NCI-H510A treated with DMSO at 0.1 percent for 48 hours (cell line): ENCODE measurements at places on chromosomes 5 and 9.

DNA sequence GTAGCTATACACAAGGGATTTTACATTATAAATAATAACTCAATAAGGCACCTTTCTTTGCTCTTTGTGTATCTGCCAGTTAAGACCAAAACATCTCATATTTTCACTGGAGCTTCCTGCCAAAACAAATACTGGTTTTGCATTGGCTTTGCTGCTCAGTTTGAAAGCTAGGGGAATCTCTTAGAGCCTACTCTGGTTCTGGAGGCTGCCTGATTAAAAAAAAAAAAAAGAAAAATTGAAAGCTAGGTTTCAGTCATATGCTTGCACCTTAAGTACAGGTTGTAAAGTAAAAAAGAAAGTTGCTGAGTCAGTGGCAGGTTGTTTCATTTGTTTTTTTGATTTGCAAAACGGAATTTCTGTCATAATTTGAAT, 2.3 kb downstream of the DENND4C start:
- no peak for DNase-seq

DNA sequence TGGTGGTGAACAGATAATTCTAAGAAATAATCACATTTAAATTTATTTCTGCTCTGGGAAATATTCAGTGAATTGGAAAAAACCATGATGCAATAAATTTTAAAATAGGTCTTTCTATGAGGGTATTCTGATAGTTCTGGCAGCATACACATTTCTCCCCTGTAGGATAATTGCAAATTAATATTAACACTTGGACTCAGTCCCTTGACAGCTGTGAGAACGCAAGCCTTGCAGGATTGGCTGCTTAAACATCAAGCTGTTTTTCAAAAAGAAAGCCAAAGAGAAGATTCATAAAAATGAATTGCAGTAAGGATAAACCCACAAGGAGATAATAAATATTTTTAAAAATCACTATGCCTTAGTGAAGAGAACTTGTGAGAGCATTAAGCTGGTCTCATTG, 180.0 kb downstream of the MTRR start:
- DNase-seq = no peak

GRCh38 chr9:13450723-13451122, 171.2 kb upstream of the MPDZ start:
- no peak for DNase-seq

DNA sequence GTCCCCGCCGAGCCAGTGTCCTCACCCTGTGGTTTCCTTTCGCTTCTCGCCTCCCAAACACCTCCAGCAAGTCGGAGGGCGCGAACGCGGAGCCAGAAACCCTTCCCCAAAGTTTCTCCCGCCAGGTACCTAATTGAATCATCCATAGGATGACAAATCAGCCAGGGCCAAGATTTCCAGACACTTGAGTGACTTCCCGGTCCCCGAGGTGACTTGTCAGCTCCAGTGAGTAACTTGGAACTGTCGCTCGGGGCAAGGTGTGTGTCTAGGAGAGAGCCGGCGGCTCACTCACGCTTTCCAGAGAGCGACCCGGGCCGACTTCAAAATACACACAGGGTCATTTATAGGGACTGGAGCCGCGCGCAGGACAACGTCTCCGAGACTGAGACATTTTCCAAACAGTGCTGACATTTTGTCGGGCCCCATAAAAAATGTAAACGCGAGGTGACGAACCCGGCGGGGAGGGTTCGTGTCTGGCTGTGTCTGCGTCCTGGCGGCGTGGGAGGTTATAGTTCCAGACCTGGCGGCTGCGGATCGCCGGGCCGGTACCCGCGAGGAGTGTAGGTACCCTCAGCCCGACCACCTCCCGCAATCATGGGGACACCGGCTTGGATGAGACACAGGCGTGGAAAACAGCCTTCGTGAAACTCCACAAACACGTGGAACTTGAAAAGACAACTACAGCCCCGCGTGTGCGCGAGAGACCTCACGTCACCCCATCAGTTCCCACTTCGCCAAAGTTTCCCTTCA, 1.4 kb downstream of the GLIS3 start:
- DNase-seq = no peak

GRCh38 chr9:132354637-132355355, at the start of gene SETX:
Gene SETX (minus strand): TSS chr9:132354986. CDS start chr9:132349428, 5,558 bp downstream.
- DNase-seq = peak; percentile 98

DNA sequence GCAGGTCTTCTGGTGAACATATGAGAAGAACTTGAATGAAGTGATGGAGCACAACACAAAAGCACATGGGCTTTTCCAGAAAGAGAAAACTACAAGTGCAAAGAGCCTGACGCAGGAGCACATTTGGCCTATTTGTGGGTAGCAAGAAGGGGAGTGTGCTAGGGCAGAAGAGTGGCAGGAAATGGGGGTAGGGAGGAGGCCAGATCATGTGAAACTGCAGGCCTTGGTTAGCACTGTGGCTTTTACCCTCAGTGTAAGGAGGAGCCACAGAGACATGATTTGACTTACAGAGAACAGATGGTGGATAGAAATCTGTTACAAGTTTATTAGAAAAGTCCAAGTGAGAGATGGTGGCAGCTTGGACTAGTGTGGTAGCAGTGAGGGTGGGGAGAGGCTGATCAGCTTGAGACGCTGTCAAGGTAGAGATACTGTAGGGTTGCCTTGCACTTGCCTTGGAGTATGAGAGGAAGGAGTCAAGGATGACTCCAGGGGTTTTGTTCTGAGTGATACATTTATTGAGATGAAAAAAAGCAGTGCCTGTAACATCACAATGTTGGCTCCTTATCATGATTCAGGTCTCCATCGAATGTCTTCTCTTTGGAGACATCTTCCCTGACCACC, 126.7 kb downstream of the PPP2R2B start:
- DNase-seq = no peak

DNA sequence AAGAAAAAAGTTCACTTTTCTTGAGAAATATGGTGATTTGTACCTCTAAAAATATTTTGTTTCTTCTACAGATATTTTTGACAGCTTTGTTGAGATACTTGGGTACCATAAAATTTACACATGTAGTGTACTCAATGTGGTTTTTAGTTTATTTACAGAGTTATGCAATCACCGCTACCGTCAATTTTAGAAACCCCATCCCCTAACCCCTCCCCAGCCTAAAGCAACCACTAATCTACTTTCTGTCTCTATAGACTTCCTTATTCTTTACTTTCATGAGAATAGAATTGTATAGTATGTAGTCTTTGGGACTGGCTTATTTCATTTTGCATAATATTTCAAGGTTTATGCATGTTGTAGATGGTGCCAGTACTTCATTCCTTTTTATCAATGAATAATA, 45.0 kb upstream of the TDRD7 start:
- no peak for DNase-seq

- DNase-seq = peak; percentile 1
These were observed 182.1 kb upstream of the ACTBL2 start for GRCh38 chr5:57664700-57665099.

DNA sequence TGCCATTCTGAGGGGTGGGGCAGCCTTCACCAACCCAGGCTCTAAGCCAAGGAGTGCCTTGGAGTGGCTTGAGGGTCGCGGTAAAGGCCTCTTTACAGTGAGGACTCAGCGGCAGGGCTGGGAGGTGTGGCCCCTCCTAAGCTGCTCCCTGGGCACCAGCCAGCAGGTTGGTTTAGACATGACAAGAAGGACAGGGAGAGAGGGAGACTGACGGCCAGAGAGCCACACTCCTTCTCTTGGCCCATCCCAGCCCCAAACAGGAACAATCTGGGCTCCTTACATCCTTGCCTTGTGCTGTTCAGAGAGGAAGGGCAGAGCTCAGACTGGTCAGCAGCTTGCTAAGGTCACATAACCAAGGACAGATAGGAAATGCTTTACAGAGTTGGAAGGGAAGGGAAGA, 94.5 kb downstream of the LMX1B start:
- no peak for DNase-seq

- DNase-seq = no peak
These were observed 50.8 kb downstream of the WWC1 start for GRCh38 chr5:168342151-168342825.

- DNase-seq = peak; percentile 14
These were observed 13.7 kb upstream of the FCHSD1 start for GRCh38 chr5:141664733-141665461.

- peak; percentile 56 for DNase-seq
These were observed 46.0 kb downstream of the SHB start for GRCh38 chr9:38022995-38023394.

- DNase-seq = no peak
These were observed 2.6 kb downstream of the PCSK5 start for GRCh38 chr9:75893106-75893505.

- no peak for DNase-seq
These were observed 288.7 kb downstream of the FBXL17 start for GRCh38 chr5:108093186-108093585.

- DNase-seq = peak; percentile 87
These were observed 334.5 kb downstream of the TENT4A start for GRCh38 chr5:7047511-7048261.

GRCh38 chr5:73944581-73944980, 318.6 kb downstream of the ARHGEF28 start:
- DNase-seq = no peak

DNA sequence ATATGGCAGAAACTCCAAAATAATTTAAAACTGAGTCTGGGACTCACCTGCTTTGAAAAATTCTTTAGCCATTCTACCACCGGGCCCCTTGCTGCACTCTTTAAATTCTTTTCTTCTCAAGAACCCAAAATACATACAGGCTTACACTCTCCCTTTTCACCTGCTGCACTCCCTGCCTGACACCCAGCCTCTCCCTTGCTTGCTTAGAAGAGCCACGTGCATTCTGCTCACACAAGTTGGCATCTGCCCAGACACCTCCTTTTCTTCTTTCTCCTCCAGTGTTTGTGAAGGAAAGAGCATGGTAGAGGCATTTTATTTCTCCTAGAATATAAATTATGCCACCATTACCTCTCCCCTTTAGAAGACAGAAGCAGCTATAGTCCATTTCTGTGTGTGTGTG, 39.0 kb upstream of the AOPEP start:
- peak; percentile 5 for DNase-seq

DNA sequence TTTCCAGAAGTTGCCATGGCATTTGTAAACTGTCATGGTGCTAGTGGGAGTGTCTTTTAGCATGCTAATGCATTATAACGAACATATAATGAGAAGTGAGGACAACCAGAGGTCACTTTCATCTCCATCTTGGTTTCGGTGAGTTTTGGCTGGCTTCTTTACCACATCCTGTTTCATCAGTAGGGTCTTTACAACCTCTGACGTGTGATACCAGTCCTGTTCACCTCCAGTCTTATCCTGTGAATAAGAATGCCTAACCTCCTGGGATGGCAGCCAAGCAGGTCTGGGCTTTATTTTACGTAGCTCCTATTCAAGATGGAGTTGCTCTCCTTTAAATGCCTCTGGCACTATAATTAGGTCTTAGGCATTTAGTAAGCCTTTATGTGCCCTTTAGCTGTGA, 20.4 kb upstream of the RFK start:
- DNase-seq = no peak

DNA sequence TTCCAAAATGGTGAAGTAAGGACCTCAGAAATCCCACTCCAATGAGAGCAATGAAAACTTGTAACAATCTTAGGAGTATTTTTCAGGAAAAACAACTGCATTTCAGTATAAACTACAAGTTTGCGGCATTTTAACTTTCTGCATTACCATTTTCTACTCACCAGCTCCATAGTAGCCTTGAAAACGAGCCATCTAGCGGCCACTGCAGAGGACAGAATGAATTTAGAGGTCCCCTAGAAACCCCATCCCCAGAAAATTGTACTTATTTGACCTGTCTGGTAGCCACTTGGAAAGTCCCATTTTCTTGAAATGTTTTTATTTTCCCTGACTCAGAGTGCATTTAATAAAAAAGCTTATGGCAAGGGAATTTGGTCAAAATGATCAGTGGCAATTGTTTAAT, 205.4 kb upstream of the ITGA1 start:
- no peak for DNase-seq

DNA sequence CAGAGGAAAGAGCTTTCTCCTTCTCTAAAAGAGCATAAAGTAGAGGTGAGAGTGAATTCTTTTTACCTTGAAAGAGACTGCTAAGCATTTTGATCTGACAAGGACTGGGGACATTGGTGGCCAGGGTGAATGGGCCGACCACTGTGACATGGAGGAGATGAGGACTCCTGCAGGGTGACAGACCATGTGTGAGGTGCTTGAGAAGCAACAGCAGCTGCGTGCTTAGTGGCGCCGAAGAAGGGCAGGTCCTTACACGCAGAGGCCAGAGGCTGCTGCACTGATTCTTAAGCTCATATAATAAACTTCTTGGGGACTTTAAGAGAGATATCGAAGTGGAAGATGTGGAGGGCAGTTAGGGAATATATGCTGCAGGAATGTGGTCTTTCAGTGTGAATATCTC, 8.7 kb upstream of the JAKMIP2 start:
- peak; percentile 14 for DNase-seq

DNA sequence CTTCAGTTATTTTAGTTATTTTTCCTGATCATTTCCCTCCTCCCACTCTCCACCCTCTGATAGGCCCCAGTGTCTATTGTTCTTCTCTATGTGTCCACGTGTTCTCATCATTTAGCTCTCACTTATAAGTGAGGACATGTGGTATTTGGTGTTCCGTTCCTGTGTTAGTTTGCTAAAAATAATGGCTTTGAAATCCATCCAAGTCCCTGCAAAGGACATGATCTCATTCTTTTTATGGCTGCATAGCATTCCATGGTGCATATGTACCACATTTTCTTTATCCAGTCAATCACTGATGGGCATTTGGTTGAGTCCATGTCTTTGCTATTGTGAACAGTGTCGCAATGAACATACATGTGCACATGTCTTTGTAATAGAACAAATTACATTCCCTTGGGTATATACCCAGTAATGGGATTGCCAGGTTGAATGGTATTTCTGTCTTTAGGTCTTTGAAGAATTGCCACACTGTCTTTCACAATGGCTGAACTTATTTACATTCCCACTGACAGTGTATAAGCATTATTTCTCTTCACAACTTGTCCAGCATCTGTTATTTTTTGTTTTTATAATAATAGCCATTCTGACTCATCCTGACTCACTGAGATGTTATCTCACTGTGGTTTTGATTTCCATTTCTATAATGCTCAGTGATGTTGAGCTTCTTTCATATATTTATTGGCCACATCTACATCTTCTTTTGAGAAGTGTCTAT, 17.2 kb upstream of the DIRAS2 start:
- no peak for DNase-seq

DNA sequence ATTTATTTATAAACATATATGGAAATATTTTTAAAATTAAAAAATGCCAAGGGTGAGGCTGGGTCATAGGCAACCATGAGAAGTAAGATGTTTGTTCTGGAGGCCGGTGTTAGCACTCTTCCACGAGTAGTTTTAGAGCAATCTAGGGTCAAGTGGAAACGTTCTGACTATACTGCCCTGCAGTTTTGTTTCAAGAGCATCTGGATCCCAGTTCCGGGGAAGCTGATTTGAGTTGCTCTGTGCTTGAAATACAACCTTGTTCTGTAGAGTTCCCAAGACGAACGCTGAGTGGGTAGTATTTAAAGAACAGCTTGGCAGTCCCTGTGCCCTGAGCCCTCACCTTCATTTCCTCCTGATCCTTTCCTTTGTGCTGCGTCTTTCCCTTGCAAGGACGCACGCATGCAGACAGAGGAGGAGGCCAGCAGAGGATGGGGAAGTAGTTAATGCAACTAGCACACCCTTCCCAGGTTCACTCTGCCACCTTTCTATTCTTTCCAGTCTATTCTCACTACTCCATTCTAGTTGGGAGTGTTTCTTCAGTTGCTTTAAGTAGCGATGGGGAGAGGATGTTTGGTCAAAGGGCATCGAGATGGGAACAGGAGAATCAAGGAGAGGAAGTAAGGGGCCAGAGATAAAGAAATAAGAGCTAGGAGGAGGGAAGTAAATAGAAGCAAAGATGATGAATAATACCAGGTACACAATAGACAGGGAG, 68.3 kb upstream of the ZSWIM6 start:
- peak; percentile 33 for DNase-seq
